ENCODE measurements at places on chromosomes 5 and 9. TPM values are rescaled to one million over a fixed set of nuclear protein-coding genes. Genes with fewer than 3 reads are reported as not detected.

The PCDHB13 gene
- 9.3 TPM for polyA plus RNA-seq

The PCDHB14 gene
- 11.3 TPM for polyA plus RNA-seq

The SLC34A3 gene
- 7.4 TPM for polyA plus RNA-seq

The DRD1 gene
- not detected for polyA plus RNA-seq

The TMEM174 gene
- 20.1 TPM for polyA plus RNA-seq

The ABO gene
- polyA plus RNA-seq = 19.1 TPM

The ADAMTS16 gene
- polyA plus RNA-seq = 72.4 TPM

The SUSD3 gene
- polyA plus RNA-seq = 6.9 TPM

The SSBP2 gene
- polyA plus RNA-seq = 98.5 TPM

The PCDHB16 gene
- 8.1 TPM for polyA plus RNA-seq

The SARDH gene
- polyA plus RNA-seq = 9.6 TPM

The SPINK13 gene
- polyA plus RNA-seq = 1.1 TPM

The MUSK gene
- polyA plus RNA-seq = 0.15 TPM

The GZMA gene
- 0.37 TPM for polyA plus RNA-seq

The PFN3 gene
- 2.0 TPM for polyA plus RNA-seq

Measured in left kidney (tissue), 8 donors.